ENCODE measurements at places on chromosomes 2 and 18. TPM values are rescaled to one million over a fixed set of nuclear protein-coding genes. Genes with fewer than 3 reads are reported as not detected.

CCBE1 gene
- total RNA-seq = 8.7 TPM

GRCh38 chr2:28915939-28916338, 21.5 kb downstream of the WDR43 start:
- DNase-seq = no peak

GRCh38 chr2:10412380-10412779, 35.7 kb downstream of the ODC1 start:
- no peak for DNase-seq

DNA sequence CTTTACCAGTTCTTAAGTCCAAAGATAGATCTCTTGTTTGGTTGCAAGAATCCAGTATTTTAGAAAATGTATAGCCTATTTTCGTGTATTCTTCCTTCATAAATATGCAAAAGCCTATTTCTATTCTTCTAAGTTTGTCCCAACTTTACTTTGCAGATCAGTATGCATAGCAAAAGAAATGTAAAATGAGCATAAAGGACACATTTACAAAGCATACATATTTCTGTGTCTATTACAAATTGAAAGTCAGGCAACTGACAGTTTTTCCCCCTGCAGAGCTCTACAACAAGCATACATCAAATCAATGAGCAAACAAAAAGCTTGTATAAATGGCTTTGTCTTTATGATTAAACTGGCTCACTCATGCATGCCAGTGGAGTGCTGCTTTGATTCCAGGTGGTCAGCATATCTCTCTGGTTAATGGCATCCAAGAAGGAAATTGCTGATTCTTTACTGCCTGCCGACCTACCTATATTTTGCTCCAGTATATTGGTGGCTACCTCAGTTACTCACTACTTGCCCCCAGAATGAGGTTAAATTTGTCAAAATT, 10.0 kb upstream of the VPS54 start:
- DNase-seq = no peak

GRCh38 chr2:8249141-8249540, 432.7 kb upstream of the ID2 start:
- DNase-seq = no peak

- DNase-seq = no peak
Observed at GRCh38 chr2:86140969-86141392, 34.9 kb downstream of the PTCD3 start.

GRCh38 chr18:53241161-53241560, 901.2 kb downstream of the DCC start:
- DNase-seq = no peak

- DNase-seq = no peak
Observed at GRCh38 chr18:36933552-36933951, 104.6 kb downstream of the KIAA1328 start.

DNA sequence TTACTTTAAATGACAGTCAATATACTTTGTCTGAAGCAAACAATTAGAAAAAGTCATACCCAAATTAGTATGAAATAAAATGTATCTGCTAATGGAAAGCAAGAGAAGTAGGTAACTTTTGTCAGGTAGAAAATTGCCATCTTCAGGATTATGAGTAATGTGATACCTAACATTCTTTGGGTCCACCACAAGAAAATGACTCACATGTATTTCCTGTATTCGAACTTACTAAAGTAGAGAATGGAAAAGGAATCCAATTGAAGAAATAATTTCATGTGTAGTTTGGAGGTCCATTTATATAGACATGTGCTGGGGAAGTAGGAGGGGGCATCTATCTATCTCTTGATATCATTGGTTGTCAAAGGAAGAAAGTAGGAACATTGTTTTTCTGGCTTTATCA, 636.2 kb upstream of the CHAC2 start:
- DNase-seq = peak; percentile 89

Data from renal cortical epithelial cell (primary cell).